ENCODE measurements at places on chromosomes 13 and 19.

DNA sequence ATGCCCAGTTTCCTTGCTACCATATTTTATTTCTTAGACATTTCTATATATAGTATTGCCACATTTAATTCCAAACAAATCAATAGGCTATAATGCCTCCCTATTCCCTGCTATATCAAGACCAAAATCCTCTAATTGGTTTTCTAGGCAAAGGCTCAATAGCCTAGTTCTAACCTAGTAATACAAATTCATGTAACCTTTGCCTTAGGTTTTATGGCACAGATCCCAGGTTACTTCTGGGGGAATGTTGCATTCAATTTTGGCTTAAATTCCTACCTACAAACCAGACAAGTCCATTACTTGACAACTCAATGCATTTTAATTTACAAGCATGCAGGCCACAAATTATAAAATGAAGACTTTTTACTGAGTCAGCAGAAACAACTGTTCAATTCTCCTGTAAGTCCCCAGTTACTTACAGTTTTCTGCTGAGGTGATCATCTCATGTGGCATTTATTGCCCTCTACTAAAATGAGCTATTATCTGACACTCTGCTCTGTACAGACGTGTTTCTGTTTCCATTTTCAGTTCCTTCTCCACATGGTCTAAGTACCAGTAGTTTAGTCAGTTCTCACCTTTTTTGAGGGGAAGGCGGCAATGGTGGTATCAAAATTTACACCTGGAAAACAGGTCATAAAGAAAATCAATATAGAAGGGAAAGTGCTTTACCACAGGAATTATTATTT, 11.7 kb downstream of the KCNRG start:
- DNase-seq = no peak

- peak; percentile 19 for DNase-seq
Observed at GRCh38 chr13:39612023-39612637, 9.1 kb upstream of the LHFPL6 start.

DNA sequence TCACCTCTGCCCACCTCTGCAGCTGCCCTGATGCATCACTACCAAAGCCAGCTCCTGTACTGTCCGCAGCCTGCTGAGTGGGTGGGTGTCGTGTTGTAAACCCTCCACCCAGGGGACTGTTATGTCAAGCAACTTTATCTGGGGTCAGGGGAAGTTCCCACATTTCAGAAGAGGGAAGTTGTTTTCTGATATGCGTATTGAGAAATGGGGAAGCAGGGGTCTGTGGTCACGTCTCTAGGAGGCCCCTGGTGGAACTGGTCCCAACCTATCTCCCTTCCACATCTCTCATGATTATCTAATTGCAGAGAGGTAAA, 31.2 kb downstream of the CLEC17A start:
- no peak for DNase-seq

DNA sequence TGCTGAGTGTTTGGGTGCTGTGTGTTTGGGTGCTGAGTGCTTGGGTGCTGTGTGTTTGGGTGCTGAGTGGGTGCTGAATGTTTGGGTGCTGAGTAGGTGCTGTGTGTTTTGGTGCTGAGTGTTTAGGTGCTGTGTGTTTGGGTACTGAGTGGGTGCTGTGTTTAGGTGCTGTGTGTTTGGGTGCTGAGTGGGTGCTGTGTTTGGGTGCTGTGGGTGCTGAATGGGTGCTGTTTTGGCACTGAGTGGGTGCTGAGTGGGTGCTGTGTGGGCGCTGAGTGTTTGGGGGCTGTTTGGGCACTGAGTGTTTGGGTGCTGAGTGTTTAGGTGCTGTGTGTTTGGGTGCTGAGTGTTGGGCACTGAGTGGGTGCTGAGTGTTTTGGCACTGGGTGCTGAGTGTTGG, 48.5 kb upstream of the F7 start:
- no peak for DNase-seq

DNA sequence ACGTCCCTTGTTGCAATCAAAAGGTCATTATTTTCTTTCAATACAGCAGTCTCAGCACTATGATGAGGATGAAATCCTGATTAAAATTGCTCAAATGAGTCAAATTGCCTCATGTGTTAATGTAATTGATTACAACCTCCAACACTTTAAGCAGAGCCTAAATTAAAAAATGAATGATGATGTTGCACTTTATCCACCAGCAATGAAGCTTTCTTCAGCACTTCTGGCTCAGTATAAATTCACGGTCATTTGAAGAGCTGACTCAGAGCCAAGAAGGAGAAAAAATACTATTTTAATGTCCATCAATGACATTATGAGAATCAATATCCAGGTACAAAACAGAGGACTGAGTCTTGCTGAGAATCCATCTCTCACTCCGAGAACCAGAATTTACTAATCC, 792.6 kb upstream of the ATXN8OS start:
- DNase-seq = no peak

DNA sequence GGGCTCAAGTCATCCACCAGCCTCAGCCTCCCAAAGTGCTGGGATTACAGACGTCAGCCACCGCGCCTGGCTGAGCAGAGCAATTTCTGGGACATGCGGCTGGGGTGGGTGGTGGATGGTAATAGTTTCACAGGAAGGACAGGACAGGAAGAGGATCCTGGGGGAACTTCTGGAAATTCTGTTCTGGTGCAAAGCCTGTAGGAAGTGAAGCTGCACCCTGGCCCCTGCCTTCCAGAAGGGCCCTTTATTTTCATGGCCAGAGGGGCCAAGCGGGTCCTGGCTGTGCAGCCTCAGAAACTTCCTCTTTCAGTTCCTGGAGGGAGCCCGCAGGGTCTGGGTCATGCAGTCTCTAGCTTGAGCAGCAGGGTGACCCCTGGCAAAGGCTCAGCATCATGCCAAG, 15.7 kb downstream of the FEM1A start:
- DNase-seq = no peak
